ENCODE measurements at places on chromosomes 3 and 15.

DNA sequence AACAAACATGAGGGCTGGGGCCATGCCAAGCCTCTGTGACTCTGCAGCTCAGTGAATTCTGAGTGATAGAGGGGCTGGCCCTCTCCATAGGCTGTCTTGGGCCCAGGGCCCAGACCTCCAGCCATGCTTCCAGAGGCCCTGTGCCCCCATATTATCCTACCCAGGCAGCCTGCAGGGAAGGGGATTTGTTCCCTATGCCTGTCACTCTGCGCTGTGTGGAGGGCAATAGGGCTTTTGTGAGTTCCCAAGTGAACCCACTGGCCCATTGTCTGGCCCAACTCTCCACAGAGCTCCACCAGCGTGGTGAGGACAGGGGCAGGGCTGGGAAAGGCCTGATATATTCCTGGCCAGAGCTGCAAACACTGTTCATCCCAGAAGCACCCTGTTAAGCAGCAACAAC lies 113.2 kb downstream of the EPHB1 start:
- DNase-seq: peak; percentile 22

GRCh38 chr3:61454006-61454585 lies 107.3 kb upstream of the PTPRG start:
- no peak for DNase-seq

DNA sequence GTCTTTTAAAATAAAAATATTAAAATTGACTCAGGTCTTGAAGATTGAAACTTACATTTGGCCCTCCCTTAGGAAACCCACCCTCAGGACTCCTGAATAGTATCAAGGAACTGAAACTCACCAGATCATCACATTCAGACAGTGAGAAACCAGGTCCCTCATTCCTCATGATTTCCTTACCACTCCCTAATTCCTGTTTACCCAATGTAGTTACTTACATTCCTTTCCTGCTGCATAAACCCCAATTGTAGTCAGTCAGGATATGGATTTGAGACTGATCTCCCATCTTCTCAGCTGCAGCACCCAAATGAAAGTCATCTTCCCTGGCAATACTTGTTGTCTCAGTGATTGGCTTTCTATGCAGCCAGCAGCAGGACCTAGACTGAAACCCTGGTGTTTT lies 8.6 kb downstream of the ATP13A4 start:
- DNase-seq: no peak

DNA sequence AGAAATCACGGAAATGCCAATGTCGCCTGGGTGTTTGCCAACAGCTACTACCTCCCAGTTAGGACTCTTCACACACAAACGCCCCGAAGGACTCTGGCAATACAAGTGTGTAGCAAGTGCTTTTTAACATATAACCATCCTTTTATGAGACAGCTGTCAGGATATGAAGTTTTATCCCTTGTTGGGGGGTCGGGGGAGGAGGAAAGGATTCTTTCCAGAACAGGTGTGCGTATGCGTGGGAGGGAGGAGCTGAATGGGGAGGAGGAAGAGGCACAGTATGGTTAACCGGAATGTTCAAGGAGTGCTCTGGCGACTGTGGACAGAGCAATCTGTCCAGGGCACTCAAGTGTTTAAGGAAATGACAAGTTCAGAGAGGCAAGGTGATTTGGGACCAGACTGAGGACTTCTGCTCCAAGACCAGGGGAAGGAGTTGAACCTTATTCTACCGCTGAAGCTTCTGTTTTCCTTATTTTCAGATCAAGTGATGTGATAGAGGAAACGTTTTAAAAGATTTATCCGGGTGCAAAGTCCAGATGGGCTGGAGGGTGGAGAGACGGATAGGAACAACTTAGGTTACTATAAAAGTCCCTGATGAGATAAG lies 1.3 kb downstream of the TSPAN3 start:
- DNase-seq: peak; percentile 47

DNA sequence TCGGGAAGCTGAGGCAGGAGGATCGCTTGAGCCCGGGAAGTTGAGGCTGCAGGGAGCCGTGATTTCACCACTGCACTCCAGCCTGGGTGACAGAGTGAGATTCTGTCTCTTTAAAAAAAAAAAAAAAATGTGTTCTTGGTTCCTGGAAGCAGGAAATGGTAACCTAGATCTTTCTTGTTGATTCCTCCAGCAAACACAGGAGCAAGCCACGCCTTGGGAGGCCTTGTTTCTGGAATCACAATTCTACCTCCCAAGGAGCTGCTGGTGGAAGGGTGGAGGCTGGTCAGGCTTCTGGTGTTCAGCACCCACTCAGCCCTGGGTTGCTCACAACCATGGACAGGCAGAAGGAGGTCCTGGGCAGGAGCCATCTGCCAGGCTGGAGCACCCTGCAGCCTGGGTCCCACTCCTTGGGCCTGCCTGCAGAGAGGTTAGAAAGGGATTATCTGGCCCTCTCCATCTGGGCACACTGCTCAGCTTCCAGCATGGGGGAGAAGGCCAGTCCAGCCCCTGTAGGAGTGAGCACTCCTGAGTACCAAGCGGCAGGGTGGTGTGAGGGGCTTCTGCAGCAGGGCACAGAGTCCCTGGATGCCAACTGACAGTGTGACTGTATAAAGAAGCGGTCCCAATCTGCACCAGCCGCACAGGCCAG lies 65.6 kb downstream of the ABTB1 start:
- no peak for DNase-seq

- DNase-seq: no peak
Observed at GRCh38 chr15:31047437-31047836, 54.1 kb downstream of the TRPM1 start.

GRCh38 chr15:99651023-99651807 lies 82.0 kb downstream of the LYSMD4 start:
- no peak for DNase-seq

- DNase-seq: no peak
Observed at GRCh38 chr3:196604548-196604947, 34.9 kb upstream of the NRROS start.

DNA sequence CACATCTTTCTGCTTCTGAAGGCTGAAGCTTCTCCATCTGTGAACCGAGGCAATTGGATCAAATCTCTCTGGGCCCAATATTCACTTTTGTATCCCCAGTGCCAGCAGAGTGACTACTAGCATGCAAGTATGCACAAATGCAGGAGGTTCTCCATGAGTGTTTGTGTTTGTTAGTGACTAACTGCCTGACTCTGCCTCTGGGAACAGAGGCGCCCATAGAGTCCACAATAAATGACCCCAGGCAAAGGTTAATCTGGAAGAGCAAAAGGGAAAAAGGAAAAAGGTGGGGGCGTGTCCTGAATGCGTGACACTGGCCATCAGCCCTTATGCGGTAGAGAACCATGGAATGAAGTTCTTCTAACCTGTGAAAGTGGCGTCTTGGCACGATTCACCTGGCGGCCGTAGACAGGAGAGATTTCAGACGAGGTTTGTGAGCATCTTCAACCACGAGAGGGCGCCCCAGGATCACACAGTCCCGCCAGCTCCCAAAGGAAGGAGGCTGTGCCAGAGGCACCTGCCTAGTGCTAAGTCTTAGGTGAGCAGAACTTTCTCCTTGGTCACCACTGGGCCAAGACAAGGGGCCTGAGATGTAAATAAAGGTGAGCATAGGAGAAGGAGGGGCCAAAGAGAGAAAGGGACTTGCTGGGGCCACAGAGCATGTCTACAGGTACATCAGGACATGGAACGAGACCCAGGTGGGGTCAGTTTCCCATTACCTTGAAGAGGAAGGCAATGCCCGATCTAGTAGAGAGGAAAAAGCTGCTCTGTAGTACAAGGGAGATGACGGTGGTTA lies 44.2 kb downstream of the RBPMS2 start:
- peak; percentile 72 for DNase-seq

DNA sequence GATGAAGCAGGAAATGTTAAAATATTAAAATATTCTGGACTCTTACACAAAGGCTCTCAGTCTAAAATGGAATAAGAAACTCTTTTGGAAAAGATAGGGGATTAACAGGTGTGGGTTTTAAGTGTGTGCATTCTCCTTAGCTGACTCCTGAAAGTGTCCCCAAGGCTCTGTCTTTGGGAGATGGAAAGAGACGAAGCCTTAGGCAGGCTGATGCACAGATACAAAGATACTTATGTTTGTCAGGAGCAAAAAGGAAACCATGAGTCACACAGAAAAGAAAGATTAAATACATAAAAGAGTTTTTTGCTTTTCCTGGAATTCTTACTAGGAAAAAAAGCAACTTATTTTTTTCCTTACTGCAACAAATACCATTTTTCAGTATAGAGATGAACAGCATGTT lies 23.8 kb upstream of the ABI3BP start:
- no peak for DNase-seq

GRCh38 chr3:184360070-184360928 lies 1.1 kb downstream of the CLCN2 start:
- no peak for DNase-seq

GRCh38 chr3:139533781-139534454 lies 5.6 kb downstream of the RBP1 start:
- DNase-seq: no peak

DNA sequence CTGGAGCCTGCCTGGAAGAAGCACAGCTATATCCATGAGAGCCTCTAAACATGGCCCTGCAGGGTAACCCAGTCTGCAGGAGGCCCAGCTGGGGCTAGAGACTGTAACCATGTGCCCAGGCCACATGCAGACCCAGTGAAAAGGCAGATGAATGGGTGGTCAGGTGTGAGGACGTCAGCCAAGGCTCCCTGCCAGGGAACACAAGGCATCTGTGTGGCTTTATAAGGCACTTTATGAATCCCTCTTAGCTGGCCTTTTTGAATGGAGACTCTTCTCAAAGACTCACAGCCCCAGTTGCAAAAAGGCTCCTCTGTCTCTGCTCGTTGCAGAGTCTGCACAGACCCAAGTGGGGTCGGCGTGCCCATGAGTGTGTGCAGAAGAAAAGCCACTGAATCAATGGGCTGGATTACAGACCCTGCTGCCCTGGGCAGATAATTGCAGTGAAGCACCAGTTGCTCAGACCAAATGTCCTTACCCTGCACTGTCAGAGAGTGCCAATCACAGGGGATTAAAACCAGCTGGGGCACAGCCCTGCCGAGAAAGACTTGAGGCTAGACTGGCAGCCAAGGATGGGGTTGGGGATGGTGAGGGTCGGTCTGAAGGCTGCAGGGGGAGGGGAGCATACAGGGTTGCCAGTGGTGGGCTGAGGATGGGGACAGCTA lies 154.2 kb downstream of the RAB11A start:
- DNase-seq: no peak
